Parietal lobe (tissue), 2 donors: ENCODE measurements at places on chromosomes 16 and 17. TPM values are rescaled to one million over a fixed set of nuclear protein-coding genes. Genes with fewer than 3 reads are reported as not detected.

Gene KRT34
- total RNA-seq = 0.94 TPM

Gene FN3K
- 25.0 TPM for total RNA-seq

Gene CD79B
- 0.63 TPM for total RNA-seq

Gene CES3
- total RNA-seq = 2.5 TPM

Gene OTOP3
- not detected for total RNA-seq

Gene DHODH
- total RNA-seq = 4.1 TPM

Gene MRPL58
- 11.3 TPM for total RNA-seq

Gene GFER
- total RNA-seq = 16.6 TPM

Gene TEDC2
- total RNA-seq = 12.2 TPM

Gene ADGRG3
- total RNA-seq = not detected

Gene TOX3
- total RNA-seq = 29.4 TPM

Gene AOC3
- total RNA-seq = 0.31 TPM

Gene CES1
- 0.63 TPM for total RNA-seq

Gene BCL6B
- 3.1 TPM for total RNA-seq

Gene MGRN1
- 65.1 TPM for total RNA-seq

Gene TBC1D26
- total RNA-seq = 4.4 TPM

Gene MAPT
- 215 TPM for total RNA-seq

Gene TM4SF5
- total RNA-seq = not detected

Gene ZNF213
- total RNA-seq = 10.3 TPM

Gene ENPP7
- not detected for total RNA-seq
